ENCODE measurements at places on chromosomes 1 and 21. TPM values are rescaled to one million over a fixed set of nuclear protein-coding genes. Genes with fewer than 3 reads are reported as not detected.

DNA sequence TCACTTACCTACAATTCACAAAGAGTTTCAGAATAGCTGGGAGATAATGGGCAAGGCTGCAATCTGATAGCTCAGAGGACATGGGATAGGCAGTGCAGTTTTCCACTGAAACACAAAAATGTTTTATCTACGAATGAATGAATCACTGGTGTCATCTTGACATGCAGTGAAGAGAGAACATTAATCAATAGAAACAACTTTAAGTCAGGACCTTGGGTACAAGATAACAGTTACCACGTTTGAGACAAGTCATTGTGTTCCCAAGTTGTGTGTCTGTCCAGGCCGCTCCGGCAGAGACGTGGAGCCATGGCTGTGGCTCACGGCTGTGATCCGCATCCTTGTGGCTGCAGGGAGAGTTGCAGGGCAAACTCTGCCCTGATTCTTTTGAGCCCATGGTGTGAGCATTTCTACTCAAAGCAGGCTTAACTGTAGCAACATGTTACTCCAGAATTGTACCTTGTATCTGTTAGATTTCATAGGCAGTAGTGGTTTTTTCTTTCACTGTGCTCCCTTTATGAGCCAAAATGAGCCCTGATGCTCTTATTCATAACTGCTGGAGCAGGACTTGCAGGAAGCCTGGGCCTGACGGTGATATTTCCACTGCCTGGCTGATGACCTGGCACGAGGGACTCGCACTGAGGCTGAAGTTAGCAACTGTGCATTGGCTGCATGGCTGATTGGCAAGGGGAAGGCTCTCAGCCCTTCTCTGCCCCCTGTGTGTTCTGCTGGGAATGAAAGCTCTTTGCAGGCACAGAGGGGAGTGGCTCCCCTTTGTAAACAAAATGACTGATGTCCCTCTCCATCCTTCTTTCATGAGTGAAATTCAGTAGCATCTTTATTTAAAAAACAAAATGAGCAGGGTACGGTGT is 465.2 kb downstream of the AJAP1 start:
- DNase-seq, result no peak

DNA sequence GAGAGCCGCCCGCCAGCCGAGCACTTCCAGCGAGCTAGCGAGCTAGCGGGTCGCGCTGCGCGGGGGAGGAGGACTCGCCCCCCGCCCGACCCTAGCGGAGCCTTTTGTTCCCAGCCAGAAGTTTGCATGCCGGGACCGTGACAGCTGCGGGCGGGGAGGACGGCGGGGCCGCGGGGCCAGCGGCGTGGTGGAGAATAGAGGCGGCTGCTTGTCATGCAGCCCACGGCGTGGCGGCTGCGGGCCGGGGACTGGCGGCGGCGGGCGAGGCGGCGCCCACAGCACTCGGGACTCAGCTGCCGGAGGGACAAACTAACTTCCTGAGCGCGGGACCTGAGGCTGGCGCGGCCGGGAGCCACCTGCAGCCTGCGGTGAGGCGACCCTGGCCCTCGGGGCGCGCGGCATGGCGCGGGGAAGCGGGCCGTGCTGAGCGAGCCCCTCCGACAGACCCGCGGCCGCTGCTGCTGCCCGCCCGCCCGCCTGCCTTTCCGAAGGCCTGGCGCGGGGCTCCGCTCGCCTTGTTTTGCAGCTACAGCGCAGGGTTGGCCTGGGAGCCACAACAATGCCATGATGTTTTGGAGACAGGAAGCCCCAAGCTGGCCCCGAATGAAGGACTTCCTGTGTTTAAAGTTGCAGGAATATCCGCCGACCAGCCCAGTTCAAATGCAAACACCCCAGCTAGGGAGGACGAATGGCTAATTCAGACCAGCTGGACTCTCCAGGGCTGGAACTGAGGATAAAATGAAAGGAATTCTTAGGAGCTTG is 82.2 kb upstream of the BMP8A start:
- DNase-seq, result no peak

- peak; percentile 78 for DNase-seq
Measured at GRCh38 chr1:156146020-156146768, 7.2 kb upstream of the SEMA4A start.

DNA sequence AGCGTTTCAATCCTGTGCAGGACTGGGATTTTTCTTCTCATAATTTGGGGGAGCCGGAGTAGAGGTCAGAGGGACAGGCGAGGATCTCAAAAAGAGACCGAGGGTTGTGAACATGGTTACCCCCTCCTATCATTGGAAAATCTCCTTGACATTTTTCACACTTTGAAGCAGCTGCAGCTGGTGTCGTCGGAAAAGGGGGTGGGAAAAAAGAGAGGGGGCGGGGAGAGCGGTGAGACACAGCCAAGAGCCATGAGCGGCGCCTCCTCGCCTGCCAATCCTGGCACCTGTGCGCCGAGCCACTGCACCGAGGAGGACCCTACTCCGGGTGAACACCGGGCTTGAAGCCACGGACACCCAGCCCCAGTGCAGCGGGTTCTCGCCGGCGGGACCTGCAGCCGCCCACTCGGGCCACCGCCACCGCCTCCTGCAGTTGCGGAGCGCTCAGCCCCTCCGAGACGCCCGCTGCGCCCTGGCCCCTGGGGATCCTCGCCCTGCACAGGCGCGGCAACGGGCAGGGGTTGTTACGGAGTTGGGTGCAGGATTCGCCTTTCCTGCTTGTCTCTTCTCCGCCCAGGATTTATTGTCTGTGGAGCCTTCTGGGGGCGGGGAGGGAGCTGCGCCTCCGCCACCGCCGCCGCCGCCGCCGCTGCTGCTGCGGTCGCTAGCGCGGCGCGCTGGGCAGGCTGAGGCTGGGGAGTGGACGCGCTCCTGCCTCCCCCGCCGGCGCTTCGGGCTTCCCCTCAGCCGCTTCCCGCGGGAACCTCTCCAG is at the start of gene LRRC7:
Gene LRRC7, plus strand, starts transcription at position 271 of the 769 bp plus-strand sequence. CDS start 718 bp downstream, outside the sequence.
- DNase-seq, result no peak

DNA sequence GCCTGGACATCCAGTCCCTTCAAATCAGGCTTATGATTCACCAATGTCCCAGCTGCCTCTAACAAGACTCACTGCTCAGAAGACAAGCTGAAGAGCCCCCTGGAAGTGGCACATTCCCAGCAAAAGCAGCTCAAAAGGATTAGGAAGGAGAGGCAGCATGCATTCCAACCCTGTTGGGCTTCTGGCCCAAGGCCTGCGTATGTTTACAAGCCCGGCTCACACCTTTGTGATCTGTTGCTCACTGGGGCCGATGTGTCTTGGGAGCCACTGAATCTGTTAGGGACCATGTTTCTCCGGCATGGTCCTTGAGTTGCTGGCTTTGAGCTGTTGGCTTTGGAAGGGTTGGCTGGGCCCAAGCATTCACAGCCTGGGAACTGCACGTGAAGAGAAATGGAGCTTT is 81.2 kb upstream of the C1orf174 start:
- DNase-seq, result no peak

Gene B3GALT2
- 1.5 TPM for polyA plus RNA-seq

DNA sequence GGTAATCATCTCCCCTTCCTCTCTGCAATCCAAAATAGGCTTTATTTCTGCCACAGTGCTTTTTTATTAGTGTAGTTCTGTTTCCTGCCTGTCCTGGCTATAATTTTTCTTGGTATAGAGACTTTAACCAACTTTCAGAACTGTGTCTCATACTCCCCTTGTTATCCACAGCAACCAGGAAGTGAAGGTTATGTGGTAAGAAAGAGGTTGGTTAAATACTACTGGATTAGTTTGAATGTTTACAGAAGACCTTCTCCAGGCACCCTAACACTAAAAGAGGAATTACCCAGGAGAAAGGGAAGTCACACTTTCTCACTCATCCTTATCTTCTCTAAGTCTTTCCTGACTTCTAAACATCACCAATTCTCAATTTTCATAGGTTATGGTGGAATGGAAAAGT is 17.8 kb upstream of the TNFSF4 start:
- no peak for DNase-seq

Measured in BJ (cell line).